CD4-positive, alpha-beta memory T cell (primary cell): ENCODE measurements at places on chromosomes 6 and 20. TPM values are rescaled to one million over a fixed set of nuclear protein-coding genes. Genes with fewer than 3 reads are reported as not detected.

DNA sequence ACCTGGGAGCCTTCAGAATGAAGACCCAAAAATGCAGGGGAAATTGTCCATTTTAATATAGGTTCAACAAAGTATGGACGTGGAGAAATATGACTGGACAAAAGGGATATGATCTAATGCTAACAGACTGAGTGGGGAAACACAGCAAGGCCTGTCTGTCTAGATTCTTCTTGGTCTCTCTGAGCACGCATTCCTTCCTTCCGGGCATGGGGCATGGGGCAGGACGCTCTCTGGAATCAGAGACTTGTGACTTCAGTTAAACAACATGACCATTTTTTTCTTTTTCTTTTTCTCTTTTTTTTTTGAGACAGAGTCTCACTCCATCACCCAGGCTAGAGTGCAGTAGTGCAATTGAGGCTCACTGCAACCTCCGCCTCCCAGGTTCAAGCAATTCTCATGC, 31.9 kb downstream of the ZBTB2 start:
- DNase-seq: no peak
- peaks cover 11% of the 10 kb centered on the region for H3K36me3 ChIP-seq
- H3K27ac ChIP-seq: no peak overlapping the region
- no peak overlapping the region for H3K4me3 ChIP-seq
- no peaks in the 10 kb centered on the region for H3K27me3 ChIP-seq

- no peaks in the 10 kb centered on the region for H3K36me3 ChIP-seq
- H3K27me3 ChIP-seq: no peaks in the 10 kb centered on the region
- H3K4me1 ChIP-seq: no peaks in the 10 kb centered on the region
These were observed 95.8 kb upstream of the FOXA2 start for GRCh38 chr20:22680031-22680740.

DNA sequence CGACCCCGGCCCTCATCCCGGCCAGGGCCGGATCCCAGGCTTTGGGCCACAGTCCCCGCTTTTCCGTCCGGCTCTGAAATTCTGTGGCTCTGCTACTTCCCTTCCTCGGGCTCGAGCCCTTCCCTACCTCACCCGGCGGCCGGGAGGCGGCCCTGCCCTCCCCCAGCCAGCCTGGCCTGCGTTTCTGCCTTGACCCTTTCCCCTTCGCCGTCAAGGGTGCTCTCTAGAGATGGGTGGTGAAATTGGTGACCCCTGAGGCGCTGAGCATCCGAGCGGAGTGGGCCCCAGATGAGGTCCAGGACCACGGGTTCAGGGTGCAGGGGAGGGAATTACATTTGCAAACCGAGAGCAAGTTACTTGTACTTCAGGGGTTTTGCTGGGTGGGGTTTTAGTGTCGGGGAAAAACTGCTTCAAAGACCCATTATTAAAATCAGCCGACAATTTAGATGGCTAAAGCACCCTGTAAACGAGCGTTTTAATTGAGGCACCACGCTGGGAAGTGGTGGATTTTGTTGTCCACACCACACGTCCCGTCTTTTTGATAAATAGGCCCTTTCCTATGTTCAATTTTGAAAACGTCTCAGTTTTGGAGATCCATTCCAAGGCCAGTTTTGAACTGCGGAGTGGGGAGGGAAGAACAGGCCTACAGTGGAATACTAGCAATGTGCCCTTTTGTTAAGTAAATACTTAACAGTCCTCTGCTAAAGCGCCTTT, 9.9 kb downstream of the TFAP2A start:
- peaks cover 17% of the 10 kb centered on the region for H3K4me1 ChIP-seq
- no peak for DNase-seq
- peak overlapping the region; percentile 45 for H3K4me3 ChIP-seq
- peak overlapping the region; percentile 25 for H3K27ac ChIP-seq
- peaks cover 10% of the 10 kb centered on the region for H3K27me3 ChIP-seq
- H3K36me3 ChIP-seq: no peaks in the 10 kb centered on the region

- no peaks in the 10 kb centered on the region for H3K27me3 ChIP-seq
- no peak for DNase-seq
- H3K4me3 ChIP-seq: no peak overlapping the region
- H3K4me1 ChIP-seq: no peaks in the 10 kb centered on the region
- H3K36me3 ChIP-seq: no peaks in the 10 kb centered on the region
These were observed 497.4 kb upstream of the SULF2 start for GRCh38 chr20:48282591-48283228.

DNA sequence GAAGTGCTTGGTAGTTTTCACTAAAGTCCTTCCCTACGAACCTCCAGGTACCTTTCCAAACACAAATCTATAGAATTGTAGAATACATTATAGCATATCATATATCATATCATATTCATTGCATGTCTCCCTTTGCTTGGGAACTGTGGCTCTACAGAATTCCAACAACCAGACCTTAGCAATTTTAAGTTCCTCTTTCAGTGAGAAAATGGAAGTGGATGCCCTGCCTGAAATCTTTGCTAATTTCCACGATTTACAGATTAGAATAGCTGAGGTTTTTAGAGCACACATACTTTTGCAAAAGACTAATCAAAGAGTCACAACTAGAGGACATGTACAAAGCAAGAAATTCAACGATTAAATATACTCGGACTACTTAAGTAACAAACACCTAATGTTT, 78.6 kb downstream of the TNFRSF21 start:
- no peak for DNase-seq
- no peaks in the 10 kb centered on the region for H3K27me3 ChIP-seq

DNA sequence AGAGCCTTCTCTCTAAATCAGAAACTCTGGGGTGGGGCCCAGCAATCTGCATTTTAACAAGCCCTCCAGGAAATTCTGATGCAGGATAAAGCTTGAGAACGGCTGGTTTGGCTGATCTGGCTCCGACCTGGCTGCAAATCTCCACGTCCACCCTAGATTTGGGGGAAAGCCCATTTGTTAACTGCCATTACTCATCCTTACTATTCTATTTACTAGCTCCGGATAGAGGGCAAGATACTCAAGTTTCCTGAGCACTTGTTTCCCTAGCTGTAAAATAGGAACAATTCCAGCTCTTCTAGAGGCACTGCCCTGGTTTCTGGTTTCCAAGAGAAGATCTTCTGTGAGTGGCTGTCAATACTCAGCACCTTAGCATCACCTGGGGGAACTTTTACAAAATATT, 44.4 kb downstream of the DAAM2 start:
- no peaks in the 10 kb centered on the region for H3K27me3 ChIP-seq
- H3K36me3 ChIP-seq: no peaks in the 10 kb centered on the region
- no peaks in the 10 kb centered on the region for H3K4me1 ChIP-seq
- DNase-seq: no peak

The GRM4 gene
- total RNA-seq: 0.09 TPM

The LCA5 gene
- 0.23 TPM for total RNA-seq
